ENCODE measurements at places on chromosomes 2 and 18.

- DNase-seq = no peak
These were observed 60.7 kb downstream of the USP34 start for GRCh38 chr2:61410185-61410584.

DNA sequence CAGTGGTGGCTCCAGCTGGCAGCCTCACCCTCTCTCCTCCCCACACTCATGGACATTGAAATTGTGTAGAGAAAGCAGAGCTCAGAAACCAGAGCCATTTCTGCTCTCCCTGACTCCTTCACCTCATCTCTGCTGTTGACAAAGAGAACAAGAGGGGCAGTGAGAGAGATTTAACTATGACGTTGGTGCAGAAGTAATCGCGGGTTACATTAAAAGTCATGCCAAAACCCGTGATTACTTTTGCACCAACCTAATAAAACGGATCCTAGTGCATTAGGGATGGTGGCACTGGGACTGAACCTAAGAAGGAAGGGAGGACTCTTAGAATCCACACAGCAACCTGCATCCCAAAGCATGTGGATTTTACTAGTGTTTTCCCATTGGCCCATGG, 113.3 kb upstream of the CDC42EP3 start:
- DNase-seq = no peak

- no peak for DNase-seq
These were observed 126.5 kb downstream of the ZNF407 start for GRCh38 chr18:74724186-74724585.

DNA sequence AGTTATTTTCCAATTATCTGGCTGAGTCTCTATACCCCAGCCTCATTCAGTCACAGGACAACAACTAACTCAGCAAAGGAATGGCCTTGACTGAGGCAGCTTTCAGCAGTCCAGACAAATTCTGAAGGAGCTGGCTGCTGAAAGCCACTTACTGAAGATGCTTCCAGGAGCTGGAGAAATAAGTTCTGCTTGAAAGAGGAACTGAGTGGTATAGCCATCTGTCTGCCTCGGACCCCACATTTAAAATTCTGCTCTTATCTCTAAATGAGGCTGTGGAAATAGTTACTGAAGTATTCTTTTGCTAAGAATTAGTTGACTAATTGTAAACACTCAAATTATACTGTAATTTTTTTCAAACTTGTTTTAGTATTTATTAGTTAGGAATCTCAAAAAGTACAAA, 9.1 kb upstream of the GPD2 start:
- DNase-seq = no peak

DNA sequence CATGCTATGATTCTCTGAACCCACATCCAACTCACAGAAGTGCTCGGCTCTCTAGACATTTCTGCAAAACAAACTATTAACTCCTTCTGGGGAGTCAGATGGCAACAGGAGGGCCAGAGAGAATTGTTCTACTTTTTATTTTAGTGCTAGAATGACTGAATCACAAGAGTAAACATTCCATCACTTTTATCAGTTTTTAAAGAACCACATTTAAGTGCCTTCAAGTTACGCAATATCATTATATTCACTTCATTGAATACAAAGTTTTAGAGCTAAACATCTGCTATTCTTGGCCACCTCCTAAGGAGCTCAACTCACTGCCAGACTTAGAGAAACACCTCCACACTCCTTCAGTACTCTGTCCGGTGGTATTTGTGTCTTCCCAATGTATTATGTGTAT, 22.4 kb downstream of the B4GALT6 start:
- DNase-seq = no peak

- no peak for DNase-seq
These were observed 45.6 kb downstream of the DDX18 start for GRCh38 chr2:117859924-117860647.

DNA sequence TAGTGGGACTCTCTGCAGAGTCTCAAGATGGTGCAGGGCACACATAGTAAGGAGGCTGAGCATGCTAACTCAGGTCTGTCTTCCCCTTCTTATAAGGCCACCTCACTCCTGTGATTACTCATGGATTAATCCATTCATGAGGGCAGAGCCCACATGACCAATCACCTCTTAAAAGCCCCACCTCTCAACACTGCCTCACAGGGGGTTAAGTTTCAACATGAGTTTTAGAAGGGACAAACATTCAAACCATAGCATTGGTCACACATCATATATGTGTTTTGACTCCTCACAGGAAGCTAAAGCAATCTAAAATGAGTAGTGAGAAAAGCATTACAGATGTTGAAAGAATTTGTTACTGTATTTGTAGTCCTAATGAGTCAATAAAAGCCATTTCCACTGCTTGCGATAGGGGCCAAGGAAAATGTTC, 57.5 kb downstream of the DTNA start:
- no peak for DNase-seq

DNA sequence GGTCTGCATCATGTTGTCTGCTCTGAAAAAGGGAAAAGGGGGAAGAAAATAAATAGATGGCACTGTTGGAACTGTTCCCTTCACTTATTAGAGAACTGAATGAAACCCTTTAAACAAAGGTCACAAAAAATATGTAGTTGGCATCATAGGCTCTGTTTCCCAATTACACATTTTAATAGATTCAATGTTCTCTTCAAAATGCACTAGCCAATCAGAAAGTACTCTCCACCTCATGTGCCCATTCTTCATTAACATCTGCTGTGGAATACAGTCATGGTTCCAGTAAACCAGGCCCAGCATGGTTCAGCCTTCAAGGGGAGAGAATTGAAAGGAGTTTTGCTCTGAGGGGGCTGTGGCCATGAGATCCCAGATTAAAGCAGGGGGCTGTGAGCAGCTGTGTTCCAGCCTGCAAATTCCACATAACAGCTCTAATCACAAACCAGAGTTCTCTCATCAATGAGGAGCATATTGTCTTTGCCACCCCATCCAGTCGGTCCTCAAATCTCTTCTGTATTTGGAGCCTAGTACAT, 165.9 kb upstream of the CREB1 start:
- DNase-seq = no peak

DNA sequence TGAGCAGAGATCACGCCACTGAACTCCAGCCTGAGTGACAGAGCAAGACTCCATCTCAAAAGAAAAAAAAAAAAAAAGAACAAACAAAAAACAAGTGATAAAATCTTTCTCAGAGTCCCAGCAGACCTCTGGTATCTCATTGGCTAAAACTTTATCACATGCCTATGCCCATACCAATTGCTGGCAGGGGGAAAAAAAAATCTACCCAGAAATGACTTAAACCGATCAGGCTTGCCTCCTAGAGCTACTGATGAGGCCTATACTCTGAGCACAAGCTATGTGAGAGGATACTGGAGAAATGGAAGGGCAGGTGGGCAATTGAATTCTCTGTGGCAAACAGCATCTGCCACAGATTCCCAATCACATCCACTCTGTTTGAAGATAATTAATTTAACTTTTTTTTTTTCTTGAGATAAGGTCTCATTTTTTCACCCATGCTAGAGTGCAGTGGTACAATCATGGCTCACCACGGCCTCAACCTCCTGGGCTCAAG, 49.0 kb downstream of the FBXO36 start:
- DNase-seq = no peak

GRCh38 chr2:62745891-62746481, 40.5 kb downstream of the EHBP1 start:
- no peak for DNase-seq

DNA sequence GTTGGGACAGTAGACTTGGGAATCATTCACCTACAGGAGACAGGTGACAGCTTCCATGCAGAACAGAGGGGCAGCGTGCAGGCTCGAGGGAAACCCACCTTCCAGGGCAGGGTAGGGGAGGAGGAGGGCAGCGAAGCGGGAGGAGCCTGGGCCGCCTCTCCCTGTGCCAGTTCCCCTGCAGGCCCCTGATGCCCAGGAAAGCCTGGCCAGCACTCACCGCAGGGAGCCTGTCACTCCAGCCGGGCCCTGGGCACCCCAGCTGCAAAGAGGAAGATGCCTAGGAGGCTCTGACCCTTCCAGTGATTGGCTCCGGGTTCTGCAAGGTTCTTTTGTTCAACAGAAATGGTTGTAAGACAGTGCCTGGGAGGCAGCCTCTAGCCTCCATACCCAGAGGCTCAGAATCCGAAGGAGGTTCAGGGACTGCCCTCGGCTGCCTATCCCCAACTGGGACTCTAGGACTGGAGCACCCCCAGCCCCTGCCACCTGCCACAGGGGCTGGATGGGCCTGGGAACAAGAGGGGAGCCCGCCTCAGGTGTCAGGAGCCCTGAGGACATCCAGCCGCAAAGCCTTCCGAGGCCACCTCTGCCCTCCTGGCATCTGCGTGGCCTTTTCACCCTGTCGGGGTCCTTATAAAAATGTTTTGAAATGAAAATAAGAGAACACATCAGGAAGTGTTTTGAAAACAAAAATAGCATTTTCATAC, 103.2 kb downstream of the PTGR3 start:
- no peak for DNase-seq

GRCh38 chr18:3420919-3421279, 29.1 kb upstream of the TGIF1 start:
- no peak for DNase-seq
